H4 (cell line): ENCODE measurements at places on chromosomes 6 and 20. TPM values are rescaled to one million over a fixed set of nuclear protein-coding genes. Genes with fewer than 3 reads are reported as not detected.

- DNase-seq, result no peak
Observed at GRCh38 chr6:112253498-112253840, 898 bp downstream of the LAMA4 start.

Gene SCGN
- not detected in 2 replicates for total RNA-seq

DNA sequence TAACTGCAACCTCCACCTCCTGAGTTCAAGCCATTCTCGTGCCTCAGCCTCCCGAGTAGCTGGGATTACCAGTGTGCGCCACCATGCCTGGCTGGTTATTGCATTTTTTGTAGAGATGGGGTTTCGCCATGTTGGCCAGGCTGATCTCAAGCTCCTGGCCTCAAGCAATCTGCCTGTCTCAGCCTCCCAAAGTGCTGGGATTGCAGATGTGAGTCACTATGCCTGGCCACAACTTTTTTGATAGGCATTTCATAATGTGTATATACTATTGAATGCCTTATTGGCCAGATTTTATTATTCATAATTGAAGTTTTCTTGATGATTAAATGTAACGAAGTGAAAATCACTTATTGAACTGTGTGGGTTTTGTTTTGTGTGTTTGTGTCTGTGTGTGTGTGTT, 27.9 kb downstream of the FIG4 start:
- no peak for DNase-seq

Gene INSM1
- 0.14 and 0.18 TPM in 2 replicates for total RNA-seq

DNA sequence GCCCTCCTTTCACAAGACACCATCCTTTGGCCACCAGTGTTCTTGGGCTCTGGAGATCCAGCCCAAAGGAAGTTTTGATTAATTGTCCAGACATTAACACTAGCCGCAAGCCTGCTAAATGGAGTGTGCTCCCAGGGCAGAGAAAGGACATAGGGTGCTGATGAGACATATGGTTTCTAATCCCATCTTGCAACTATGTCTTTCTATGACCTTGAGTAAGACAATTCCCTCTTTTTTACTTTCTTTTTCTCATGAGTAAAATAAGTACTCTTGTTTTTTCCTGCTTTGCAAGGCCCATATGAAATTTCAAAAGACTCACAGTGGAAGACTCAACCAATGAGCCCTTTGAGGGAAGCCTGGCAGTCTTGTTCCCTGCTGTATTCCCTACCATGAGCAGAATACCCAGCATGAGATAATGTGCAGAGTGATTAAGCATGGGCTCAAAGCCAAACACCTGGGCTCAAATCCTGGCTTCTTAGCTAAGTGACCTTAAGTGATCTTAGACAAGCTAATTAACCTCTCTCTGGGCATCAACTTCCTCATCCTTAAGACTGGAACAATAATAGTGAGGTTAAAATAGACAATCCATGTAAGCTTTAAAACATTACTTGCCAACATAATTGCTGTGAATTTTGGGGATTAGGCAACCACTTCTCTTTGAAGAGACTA, at the start of gene WFDC10B:
Gene WFDC10B, minus strand, starts transcription at position 51 of the 669 bp plus-strand sequence. CDS start 19,027 bp downstream, outside the sequence.
- no peak for DNase-seq

GRCh38 chr20:22466447-22467171, 117.8 kb downstream of the FOXA2 start:
- DNase-seq, result no peak

Gene CCM2L
- total RNA-seq, result 0.04 TPM in 1 of 2 replicates, not detected in the other

DNA sequence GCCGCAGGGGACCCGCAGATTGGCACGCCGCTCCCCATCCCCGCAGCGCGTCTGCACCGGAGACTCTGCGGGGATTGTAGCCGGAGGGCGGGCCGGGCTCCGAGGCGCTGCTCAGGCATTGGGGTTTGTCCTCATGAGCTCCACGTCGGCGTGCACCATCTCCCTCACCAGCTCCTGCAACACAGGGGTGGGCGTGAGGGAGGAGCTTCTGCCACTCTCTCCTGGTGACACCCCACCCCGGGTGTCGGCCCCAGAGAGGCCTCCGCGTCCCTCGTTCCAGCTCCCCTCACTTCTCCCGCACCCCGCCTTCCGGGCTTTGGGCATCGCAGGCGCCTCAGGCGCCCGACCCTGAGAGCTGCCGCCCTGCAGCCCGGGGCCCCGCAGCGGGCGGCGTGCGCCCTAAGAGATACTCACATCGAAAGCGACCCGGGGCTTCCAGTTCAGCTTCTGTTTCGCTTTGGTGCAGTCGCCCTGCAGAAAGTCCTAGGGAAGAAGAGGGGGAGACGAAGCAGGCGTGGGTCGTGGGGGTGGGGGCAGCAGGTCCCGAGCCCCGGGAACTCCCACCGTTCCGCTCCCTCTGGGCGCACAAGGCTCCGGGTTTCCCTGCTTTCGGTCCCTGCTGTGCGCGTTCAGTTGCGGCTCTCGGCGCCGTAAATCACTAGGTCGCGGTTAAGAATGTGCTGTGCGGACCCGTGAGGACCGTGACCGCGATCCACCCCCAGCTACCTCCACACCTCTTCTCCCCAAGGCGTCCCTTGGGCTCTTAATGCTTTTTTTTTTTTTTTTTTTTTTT, 14.5 kb downstream of the FOXC1 start:
- no peak for DNase-seq
